CD8-positive, alpha-beta T cell (primary cell): ENCODE measurements at places on chromosomes 7 and 10.

DNA sequence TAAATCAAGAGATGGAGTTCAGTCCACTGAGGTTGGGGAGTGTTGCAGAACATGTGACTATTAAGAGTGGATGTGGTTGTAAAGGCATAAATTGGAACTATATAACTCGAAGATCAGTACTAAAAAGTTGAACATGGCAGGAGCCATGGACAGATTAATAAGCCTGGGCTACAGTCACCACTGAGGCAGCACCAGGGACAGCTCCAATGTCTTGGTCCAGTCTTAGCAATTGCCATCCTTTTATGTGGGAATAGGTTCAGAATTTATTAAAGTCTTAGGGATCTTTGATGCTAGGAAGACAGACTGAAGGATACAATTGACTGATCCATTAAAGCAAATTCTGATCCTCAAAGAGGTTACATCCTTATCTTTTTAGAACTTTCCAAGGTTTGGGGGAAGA lies 156.6 kb downstream of the ADRA2A start:
- DNase-seq = no peak

DNA sequence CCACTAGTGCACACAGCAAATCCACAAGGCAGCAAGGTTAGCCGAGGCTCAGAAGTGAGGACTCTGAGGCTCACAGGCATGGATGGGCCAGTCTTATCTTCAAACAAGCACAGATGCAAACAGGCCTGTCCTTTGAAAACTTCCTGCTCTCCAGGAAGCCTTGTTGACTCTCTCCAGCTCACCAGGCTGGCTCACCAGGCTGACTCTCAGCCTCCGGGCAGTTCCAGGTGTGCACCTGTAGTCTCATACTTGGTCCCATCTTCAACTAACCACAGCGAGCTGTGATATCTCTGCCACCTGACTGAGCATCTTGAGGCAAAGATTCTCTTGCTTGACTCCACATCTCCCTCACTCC lies 173.9 kb upstream of the ZMIZ1 start:
- no peak for DNase-seq

DNA sequence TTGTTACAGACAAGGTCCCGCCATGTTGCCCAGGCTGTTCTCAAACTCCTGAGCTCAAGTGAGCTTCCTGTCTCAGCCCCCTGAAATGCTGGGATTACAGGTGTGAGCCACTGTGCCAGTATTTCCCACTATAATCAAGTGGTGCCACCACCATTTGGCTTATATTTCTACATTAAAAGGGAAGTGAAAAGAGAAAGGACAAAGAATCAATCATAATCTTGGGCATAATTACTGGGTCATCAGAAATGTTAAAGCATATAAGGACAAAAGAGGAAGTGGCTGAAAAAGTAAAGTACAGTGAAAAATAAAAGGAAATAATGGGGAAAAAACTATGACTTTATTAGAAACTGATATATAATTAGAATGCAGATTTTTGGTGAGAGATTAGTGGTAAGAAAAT lies 25.7 kb upstream of the ENTPD1 start:
- no peak for DNase-seq

DNA sequence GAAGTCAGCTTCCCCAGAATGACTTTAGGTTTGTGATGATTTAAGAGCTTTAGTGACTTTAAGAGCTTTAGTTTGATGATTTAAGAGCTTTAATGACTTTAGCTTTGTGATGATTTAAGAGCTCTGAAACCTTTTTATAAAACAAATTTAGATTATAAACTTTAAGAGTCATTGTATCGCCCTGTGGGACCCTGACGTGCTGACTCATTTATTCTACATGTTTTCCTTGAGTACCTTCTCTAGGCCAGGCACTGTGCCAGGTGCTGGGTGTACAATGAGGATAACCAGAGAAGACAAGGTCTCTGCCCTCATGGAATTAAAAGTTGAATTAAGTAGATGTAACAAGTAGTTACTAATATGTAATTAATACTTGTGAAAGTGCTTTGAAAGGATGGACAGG lies 45.4 kb downstream of the CNNM1 start:
- DNase-seq = no peak

DNA sequence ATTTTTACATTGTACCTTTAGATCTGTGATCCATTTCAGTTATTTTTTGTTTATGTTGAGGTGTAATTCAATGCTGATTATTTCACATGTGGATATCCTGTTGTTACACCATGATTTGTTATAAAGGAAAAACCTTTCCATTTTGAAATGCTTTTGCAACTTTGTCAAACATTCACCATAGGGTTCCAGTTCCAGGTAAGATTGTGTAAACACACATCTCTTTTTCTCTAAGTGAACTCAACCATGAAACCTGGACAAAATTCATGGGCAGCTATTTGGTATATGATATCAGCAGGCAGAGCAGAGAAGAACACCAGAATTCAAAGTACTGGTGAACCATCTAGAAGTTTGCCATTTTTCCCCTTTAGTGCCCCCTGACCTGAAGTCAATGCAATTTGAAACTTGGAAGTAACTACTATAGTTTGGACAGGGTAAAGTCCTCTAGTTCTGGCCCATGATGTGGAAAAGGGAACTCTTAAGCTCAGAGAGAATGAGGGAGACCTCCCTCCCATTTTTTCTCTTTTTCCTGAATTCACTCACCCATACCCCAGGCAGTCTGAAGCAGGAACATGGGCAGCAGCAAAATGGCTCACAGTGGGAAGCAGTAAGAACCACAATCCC lies 446.1 kb downstream of the ATRNL1 start:
- no peak for DNase-seq

DNA sequence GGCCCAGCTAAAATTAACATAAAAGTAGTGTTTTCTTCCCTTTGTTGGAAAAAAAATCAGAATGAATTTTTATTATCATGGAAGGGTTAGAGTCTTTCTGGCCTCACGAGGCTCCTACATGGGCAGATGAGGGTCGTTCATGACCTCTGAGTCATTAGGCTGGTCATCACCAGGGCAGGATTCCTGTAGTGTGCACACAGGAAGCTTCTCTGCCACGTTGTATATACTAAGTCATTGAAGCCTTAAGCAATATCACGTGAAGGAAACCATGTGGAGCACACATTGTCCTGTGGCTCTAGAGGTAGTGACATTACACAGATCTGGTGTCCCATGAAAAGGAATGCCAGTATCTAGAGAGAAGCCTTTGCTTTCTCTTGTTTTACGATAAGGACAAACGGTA lies 84.7 kb upstream of the C1QL3 start:
- no peak for DNase-seq
